Calu3 (cell line): ENCODE measurements at places on chromosomes 4 and X. TPM values are rescaled to one million over a fixed set of nuclear protein-coding genes. Genes with fewer than 3 reads are reported as not detected.

- DNase-seq = no peak
Observed at GRCh38 chr4:119394826-119395225, 72.9 kb upstream of the FABP2 start.

- no peak for DNase-seq
Observed at GRCh38 chrX:66680451-66680850, 41.6 kb upstream of the EDA2R start.

GRCh38 chr4:180769791-180770190, 1473.4 kb upstream of the TENM3 start:
- DNase-seq = no peak

DNA sequence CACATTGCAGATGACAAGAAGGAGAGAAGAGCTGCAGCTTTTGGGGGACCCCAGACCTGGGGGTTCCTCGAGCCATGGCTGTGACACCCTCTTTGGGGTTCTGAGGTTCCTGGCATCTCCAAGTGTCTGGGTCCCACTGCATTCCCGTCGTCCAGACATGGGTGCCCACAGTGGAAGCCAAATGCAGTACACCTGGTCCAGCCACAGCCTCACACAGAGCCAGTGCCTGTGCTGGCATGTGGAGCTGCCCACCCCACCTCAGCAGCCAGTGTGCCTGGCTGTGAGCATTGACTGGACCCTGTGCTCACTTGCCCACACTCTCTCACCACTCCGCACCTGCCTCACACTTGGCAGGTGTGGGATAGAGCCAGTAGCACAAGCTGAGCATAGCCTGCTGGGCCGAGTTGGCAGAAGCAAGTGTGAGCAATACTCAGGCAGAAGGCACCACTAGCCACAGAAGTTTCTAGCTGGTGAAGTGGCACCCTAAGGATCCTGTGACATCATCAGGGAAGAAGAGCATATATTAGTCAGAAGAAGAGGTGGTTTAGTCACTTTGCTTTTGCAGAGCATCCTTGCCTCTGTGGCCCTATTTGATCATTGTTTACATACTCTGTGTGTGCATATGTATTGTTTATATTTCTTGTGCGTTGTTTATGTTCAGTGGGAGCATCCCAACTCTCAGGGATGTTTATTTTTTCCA, 65.0 kb upstream of the MAGEB2 start:
- no peak for DNase-seq

GRCh38 chrX:133414406-133415275, 648 bp downstream of the GPC4 start:
- peak; percentile 20 for DNase-seq

- DNase-seq = no peak
Observed at GRCh38 chrX:120813982-120814381, 61.7 kb downstream of the CT47B1 start.

DNA sequence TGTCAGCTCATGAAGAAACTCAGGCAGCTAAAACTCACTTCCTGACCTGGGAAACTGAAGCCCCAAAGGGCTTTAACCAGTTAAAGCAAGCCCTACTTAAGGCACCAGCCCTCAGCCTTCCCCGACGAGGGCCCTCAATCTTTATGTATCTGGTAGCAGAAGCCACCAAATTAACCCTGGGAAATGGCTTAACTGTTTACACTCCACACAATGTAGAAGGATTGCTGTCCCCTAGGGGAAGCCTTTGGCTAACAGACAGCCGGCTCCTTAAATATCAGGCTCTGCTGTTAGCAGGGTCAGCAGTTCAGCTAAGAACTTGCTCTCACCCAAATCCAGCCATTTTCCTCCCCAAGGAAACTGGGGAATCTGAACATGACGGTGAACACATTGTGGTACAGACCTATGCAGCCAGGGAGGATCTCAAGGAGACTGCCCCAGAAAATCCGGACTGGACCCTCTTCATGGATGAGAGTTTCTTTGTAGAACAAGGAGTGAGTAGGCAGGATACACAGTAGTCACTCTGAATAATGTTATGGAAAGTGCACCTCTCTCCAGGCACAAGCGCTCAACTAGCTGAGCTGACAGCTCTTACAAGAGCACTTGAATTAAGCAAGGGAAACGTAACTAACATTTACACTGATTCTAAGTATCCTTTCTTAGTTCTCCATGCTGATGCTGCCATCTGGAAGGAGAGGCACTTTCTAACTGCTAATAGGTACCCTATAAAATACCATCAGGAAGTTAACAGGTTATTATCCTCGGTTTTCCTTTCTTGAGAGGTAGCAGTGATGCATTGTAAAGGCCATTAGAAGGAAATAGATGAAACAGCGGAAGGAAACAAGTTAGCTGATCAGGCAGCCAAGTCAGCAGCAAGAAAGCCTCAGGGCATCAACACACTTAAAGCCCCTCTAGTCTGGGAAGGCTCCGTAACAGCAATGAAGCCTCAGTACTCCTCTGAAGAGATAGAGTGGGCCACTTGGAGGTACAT, 9.6 kb upstream of the NAF1 start:
- DNase-seq = no peak

- DNase-seq = no peak
Observed at GRCh38 chr4:20868108-20868507, 167.8 kb downstream of the PACRGL start.

- DNase-seq = no peak
Observed at GRCh38 chr4:8163436-8164193, 5.0 kb upstream of the ABLIM2 start.

DNA sequence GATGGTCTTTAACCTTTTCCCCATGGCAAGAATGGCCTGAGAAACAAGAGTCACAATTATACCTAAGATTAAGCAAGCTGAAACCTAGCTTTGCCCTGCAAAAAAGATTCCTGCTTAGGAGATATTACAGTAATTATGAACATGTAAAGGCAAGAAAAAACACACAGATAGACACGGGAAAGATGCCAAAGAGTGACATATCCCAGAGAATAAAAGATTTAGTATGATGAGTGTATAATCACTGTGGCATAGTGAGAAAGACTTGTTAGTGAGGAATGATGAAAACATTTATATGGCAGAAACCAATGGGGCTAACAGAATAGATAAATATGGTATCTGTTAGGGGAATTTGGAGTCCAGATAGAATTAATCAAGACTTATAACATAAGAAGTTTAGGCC, 29.6 kb upstream of the TASL start:
- no peak for DNase-seq

DNA sequence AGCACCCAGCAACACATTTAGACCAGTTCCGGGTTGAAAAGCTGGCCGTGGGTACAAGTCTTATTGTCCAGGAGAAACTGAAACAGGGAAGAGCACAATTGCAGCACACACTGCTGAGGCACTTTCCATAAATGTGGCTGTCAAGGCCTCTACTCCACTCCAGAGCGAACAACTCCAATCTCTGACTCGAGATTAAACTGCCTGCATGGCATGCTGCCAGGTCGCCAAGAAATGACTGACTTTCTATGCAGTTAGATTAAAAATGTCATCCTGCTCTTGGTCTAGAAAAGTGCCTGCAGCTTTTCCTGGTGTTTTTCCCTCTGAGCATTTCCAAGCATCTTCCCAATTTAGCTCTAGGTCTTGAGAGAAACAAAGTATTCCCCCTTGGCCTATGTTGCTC, 260.6 kb upstream of the EMCN start:
- no peak for DNase-seq

CT47B1 gene
- total RNA-seq = not detected in 2 replicates

NDP gene
- total RNA-seq = 0.86 and 1.5 TPM in 2 replicates

NUDT11 gene
- 1.3 and 1.4 TPM in 2 replicates for total RNA-seq

HTATSF1 gene
- total RNA-seq = 46.0 and 48.7 TPM in 2 replicates
